ENCODE measurements at places on chromosomes 12 and 14.

GRCh38 chr12:127820846-127821245 lies 446.1 kb upstream of the TMEM132C start:
- no peak for DNase-seq

GRCh38 chr12:5577741-5578140 lies 145.8 kb downstream of the NTF3 start:
- no peak for DNase-seq

DNA sequence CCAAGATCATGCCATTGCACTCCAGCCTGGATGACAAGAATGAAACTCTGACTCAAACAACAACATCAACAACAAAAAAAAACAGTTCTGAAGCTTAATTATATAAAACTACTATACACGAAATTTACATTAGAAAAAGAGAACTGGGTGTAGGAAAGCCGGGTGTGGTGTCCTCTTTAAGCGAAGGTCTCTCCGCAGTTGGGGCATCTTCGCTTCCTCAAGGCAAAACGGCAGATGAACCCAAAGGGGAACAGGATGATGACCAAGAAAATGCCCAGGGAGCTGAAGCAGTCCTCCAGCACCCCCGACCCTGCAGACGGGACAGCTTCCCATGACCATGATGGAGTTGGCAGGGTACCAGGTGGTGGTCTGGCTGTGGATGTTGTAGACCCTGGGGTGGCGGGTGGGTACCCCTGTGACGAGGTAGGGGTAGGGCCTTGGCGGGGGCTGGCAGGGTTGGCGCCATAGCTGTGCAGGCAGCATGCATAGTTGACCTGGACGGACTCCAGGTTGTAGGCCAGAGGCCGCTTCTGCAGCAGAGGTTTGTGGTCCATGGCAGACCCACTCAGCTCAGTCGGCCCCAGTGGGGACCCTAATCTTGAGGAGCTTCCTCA lies 18.2 kb upstream of the BCAT1 start:
- DNase-seq: no peak

- no peak for DNase-seq
These were observed 7.9 kb downstream of the OR10P1 start for GRCh38 chr12:55644591-55644990.

- DNase-seq: no peak
These were observed 577.8 kb downstream of the RPS29 start for GRCh38 chr14:49008363-49008762.

DNA sequence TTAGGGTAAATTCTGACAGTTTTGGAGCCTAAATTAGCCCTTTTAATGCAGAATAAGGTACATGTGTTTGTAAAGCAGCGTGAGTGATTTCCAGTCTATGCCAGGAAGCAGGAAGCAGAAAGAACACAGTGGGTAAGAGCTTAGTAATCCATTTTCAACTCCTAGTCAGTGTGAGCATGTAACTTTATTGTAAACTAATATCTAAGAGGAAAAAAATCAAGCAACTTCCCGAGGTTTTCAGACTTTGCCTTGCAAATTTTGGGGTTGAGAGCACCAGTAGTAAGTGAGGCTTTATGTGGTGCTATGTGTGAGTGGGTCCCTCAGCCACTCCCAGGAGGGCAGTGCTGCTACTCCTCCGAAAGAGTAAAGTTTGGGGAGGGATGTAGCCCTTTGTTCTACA lies 2.9 kb downstream of the CIPC start:
- no peak for DNase-seq

DNA sequence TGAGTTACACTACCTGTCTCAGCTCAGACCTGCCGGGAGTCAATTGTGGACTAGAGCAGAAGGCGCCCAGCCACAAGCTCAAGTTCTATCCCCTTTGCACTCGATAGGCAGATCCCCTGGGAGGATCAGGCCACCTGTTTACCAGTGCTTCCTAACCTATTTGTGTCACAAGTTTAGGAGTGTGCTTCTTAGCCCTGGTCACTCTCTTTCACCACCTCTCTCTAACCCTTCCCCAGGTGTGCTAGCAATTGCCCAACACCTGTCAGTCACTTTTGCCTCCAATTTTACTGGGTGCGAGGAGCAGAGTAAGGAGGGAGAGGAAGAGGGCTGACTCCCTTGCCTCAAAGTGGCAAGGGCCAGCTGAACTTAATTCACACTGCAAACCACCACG lies 745 bp upstream of the NAA30 start:
- no peak for DNase-seq
